Activated CD8-positive, alpha-beta memory T cell treated with anti-CD3 and anti-CD28 coated beads, Interleukin-2, amount 50 U/mL, for 48 hours (primary cell): ENCODE measurements at places on chromosomes 4 and X.

GRCh38 chrX:10620121-10620699 is at the start of gene MID1:
MID1 (minus strand) TSS chrX:10620585; CDS start chrX:10567547, 53,038 bp downstream.
- DNase-seq = peak; percentile 42

- DNase-seq = no peak
Measured at GRCh38 chr4:94892051-94892450, 134.3 kb downstream of the BMPR1B start.

DNA sequence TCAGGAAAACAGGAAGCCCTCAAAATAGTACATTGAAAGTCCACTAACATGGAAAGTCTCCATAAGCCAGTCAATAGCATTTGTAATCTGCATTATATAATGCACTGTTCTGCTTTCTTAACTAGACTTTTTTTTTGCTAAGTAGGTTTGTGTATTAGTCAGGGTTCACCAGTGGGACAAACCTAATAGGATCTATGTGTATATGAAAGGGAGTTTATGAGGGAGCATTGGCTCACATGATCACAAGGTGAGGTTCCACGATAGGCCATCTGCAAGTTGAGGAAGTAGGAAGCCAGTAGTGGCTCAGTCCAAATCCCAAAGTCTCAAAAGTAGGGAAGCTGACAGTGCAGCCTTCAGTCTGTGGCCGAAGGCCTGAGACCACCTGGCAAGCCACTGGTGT is 116.0 kb downstream of the MXRA5 start:
- DNase-seq = no peak

DNA sequence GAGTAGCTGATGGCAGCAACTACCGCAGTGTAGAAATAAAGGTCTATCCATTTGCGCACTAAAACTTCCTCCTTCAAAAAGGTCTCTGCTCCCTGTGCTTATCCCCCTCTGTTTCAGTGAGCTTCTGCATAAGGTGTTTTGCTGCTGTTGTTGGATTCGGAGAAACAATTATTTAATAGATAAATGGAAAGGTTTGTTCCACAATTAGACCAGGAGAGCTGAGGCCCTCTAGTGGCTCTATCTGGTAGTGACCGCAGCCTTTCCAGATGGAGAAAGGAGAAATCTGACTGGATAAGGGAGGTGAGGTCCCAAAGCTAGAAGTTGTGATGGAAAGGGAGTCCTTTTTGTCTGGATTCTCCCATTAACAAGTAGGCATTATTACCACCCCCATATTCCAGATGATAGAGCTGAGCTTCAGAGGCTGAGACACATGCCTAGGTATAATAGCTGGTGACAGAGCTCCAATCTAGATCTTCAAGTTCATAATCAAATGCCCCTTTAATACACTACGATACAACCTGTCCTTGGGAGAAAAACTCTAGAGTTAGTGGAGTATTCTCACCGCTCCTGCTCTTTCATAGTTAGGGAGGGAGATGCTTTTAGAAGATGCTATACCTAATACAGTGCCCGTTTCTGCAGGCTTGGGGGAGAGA is 5.1 kb upstream of the GABRQ start:
- peak; percentile 60 for DNase-seq

DNA sequence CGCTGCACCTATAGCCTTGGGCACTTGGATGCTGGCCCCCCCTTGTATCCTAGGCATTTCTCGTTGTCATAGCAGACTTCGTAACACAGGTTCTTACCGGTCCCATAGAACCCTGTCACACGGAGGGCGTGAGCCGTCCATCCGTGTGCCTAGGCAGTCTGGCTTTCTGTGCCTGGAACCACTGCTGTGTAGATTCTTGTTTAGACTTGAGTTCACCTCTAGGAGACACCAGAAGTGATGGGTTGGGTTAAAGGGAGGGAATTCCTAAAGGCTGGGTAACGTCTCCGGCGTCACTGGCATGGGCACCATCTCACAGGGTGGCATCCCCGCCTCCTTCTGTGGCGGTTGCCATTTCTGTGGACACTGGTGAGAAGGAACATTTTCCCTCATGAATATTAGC is 13.5 kb upstream of the NKX1-1 start:
- DNase-seq = no peak

- DNase-seq = no peak
Measured at GRCh38 chr4:78568640-78569305, 17.2 kb downstream of the ANXA3 start.
